Stimulated activated CD4-positive, alpha-beta T cell treated with anti-CD3 and anti-CD28 coated beads, TNF-alpha, amount 100 ng/mL, for 48 hours (primary cell): ENCODE measurements at places on chromosomes 12 and 14.

GRCh38 chr12:132061197-132061596, 82.9 kb downstream of the DDX51 start:
- DNase-seq, result no peak

- DNase-seq, result no peak
Measured at GRCh38 chr14:53011053-53011462, 60.2 kb upstream of the FERMT2 start.

GRCh38 chr14:104110491-104111209, 25.1 kb downstream of the ASPG start:
- DNase-seq, result no peak

- no peak for DNase-seq
Measured at GRCh38 chr14:20612403-20612802, 21.2 kb upstream of the RNASE12 start.

DNA sequence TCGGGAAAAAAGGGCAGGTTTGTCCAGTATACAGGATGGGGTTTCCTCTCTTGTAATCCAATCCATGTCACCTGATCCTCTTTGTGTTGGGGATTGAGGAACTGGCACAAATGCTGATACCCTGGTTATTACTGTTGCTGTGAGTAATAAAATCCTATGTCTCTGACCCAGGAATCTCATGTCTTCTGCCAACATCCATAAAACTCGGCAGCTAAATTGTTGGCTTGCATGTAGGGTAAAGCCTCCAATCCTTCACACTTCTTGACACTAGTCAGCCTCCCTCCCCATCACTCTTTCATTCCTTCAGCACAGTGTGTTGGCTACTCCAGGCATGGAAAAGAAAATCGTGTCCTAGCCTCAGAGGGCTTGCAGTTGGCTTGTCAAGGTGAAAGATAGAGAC, 9.2 kb upstream of the NOS1 start:
- no peak for DNase-seq

DNA sequence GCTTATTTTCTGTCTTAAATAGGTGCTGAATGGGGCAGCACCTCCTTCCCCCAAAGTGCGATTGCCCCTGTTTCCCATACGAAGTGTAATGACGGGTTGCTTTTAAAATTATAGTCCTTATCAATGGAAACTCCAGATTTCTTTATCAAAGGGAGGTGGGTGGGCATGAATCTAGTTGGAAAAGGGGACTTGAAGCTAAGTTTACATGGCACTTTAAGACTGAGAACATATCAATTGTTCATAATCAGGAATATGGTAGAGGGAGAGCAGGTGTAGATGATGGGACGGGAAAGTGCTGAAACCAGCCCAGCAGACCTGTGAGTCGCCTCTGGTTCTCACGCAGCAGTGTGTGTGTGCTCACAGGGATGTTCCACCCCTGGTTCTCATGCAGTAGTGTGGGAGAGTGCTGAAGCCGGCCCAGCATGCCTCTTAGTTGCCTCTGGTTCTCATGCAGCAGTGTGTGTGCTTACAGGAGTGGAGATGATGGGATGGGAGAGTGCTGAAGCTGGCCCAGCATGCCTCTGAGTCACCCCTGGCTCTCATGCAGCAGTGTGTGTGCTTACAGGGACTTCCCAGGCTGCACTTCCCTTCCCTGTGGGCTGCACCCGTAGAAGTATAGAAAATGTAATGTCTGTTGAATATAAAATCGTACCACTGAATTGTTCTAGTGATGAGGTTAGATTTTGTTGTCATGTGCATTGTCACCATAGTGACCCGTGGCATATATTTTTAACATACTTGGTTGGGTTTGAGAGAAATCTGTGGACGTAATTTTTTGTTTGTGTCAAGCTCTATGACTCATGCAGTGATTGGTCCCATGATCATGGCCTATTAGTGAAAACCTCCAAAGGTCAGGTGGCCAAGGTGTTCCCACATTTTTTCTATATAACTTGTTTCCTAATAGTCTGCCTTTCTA, 51.6 kb downstream of the GPATCH2L start:
- DNase-seq, result no peak

- DNase-seq, result no peak
Measured at GRCh38 chr12:33763331-33763730, 259.0 kb upstream of the ALG10 start.

GRCh38 chr14:37592482-37593408, 2.3 kb downstream of the FOXA1 start:
- DNase-seq, result no peak

- DNase-seq, result no peak
Measured at GRCh38 chr12:65977384-65977783, 153.1 kb downstream of the HMGA2 start.

- DNase-seq, result no peak
Measured at GRCh38 chr12:2432856-2433255, 361.9 kb upstream of the FKBP4 start.

DNA sequence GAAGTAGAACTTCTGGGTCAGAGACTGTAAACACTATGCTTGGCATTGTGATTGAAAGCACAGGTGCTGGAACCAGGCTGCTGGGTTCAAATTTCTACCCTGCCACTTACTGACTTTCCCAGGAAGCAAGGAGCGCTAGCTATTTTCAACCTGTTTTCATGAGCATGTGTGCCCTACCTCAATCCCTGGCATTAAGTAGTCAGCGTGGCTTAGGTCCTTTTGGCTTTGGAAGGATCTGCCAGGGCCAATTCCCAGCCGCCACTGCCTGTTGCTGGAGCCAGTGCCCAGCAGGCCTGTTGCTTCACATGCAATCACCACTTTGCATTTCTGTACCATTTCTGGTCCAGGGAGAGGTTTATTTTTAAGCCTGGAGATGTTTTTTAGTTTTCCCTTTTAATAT, 196.3 kb downstream of the TRHDE start:
- DNase-seq, result no peak

DNA sequence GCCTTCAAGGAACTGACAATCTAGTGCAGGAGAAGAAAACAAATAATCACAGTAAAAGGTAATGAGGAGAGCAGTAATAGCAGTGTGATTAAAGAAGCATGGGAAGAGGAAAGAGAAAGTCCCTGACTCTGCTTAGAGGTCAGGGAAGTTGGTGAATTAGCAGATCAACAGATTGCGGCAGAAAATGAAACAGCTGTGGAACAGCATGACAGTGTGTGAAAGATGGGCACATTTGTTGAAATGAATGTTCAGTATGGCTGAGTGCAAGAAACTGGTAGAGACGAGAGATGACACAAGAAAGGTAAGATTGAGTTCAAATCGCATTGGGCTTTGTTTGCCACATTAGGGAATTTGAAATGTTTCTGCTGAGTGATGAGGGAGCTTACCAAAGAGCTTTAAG, 63.7 kb upstream of the RASSF8 start:
- no peak for DNase-seq

- no peak for DNase-seq
Measured at GRCh38 chr14:104563191-104563741, 16.3 kb upstream of the C14orf180 start.

DNA sequence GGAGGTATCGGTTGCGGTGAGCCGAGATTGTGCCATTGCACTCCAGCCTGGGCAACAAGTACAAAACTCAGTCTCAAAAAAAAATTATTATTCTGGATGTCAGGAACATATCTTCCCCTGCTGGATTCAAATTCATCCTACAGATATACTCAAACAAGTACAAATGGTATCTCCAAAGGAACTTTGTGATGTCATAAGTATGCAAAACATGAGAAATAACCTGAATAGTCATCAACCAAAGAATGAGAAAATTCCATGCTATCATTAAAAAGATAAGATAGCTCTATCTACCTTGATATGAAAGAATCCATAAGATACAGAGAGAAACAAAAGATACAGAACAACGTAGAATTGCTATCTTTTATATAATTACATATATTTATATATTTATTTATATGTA, 67.7 kb downstream of the EEA1 start:
- no peak for DNase-seq

DNA sequence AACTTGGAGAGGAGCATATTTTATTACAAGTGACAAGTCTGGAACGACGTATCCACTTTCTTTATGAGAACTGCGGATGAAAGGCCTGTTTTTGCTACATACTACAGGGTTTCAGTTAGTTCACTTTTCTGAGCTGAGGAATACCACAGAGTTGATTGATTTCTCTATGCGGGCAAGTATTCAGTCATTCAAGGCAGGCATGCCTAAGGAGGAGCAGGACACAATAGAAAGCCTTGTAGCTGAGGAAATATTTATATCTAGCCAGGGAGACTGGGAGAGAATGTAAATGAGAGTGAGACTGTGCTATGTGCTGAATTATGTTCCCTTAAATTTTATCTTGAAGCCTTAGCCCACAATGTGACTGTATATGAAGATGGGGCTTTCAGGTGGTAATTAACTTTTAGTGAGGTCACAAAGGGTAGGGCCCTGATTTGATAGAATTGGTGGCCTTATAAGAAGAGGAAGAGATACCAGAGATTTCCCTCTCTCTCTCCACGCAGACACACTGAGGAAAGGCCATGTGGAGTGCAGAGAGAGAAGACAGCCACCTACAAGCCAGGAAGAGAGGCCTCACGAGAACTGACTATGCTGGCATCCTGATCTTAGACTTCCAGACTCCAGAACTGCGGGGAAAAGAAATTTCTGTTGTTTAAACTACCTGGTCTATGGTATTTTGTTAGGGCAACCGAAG, 459.0 kb upstream of the ATP2B1 start:
- DNase-seq, result no peak

GRCh38 chr12:88242571-88242925, 100.4 kb downstream of the TMTC3 start:
- no peak for DNase-seq

DNA sequence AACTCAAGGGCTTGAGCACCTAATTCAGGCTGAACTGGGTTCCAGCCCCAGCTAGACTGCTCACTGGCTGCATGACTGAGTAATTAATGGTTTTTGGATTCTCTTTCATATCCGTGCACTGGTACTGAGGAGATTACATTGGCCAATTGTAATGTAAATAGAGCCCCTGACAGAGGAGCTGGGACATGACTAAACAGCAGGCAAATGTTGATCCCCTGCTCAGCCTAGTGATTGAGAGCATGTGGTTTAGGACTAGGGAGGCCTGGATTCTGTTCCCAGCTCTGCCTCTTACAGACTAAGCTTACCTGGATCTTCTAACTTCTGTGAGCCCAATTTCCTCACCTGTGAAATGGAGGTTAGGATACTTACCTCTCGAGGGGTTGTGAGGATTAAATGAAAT, 204.3 kb downstream of the ESR2 start:
- DNase-seq, result no peak

- no peak for DNase-seq
Measured at GRCh38 chr12:21843795-21844194, 69.3 kb upstream of the KCNJ8 start.

GRCh38 chr14:69395929-69396328, 2.2 kb downstream of the ERH start:
- no peak for DNase-seq

DNA sequence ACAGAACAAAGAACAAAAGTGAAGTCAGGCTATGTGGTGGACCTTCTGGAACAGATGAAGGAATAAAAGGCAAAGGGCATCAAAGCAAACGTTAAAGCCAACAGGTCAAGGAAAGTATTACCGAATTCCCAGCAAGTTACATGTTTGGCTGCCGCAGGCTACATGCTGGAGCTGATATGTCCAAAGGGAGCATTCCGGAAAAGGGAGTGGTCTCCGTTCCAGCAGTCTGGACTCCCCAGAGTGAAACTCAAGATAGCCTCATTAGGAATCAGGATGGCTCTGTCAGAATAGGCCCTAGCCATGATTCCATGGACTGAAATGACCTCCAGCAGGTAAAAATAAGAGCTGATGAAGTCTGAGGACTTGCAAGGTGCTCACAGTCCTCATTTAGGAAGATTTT, 379.8 kb upstream of the PRICKLE1 start:
- no peak for DNase-seq

GRCh38 chr14:44029933-44030332, 477.1 kb downstream of the FSCB start:
- no peak for DNase-seq

GRCh38 chr12:58925111-58925611, 4.9 kb upstream of the LRIG3 start:
- no peak for DNase-seq

DNA sequence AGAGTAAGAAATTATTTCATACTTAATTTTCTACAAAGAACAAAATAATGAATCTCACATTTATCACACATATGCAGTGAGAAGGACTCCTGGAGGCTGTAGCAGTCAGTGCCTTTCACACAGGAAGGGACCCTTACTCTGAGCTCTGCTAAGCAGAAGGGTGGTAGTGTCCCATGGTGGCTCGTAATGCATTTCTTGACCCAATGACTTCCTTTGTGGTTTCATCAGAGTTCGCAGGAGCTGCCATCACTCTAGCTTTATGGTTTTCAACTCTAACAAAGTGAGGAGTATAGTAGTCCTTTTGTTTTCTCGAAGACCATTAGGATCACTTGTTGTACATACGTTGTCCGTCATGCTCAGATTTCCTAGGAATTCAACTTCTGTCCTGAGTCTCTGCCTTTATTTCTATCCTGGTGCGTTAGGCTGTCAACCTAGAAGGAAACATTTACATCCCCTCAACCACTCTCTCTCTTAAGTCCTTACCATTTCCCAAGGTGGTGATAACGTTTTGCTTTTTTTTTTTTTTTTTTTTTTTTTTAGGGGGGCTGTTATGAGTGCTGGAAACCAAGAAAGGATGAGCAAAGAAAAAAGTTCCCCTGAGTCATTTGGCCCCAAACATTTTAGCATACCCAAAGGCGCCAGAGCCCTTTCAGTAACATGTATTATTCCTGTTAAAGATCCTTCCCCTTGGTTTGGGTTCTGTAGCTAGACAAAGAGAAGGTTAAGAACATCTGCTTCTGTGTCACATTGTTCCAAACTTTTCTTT, 37.2 kb downstream of the GABARAPL1 start:
- no peak for DNase-seq

GRCh38 chr14:74437496-74438053, 11.6 kb upstream of the SYNDIG1L start:
- no peak for DNase-seq

GRCh38 chr12:116060764-116061163, 216.7 kb downstream of the MED13L start:
- DNase-seq, result no peak

GRCh38 chr12:11897923-11898322, 172.8 kb upstream of the BCL2L14 start:
- DNase-seq, result no peak

DNA sequence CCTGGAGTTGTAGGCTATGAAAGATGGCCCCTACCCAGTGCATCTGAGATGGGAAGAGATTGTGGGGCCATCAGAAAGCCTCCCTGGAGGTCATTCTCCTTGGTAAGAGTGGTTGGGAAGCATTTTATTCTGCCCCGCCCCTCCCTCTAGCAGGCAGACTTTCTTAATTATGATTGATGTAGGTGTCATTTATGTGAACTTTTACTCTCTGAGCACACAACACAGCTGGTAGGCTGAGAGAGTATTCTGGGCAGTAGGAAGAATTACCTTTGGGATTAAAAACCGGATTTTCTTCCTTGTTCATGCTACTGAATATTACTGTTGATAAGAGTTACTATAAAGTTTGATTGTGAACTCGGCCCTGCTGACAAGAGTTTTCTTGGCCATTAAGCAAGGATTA, 266.8 kb downstream of the TTC6 start:
- DNase-seq, result no peak

DNA sequence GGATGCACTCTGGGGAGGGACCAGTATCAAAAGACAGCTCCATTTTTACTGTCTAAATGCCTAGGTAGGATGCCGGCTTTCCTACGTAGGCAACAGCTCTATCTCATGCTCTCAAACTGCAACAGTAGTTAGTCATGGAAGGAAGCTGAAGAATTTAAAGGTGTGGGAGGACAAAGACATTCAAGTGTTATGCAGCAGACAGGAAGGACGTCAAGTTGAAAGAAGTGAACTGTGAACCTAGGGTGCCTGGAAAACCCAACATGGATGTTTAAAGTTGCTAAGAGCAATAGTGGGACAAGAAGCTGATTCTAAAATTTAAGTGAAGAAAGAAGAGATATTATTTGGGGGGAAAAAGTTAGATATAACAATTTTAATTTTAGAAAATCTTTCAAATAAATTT, 5.9 kb downstream of the SEC23A start:
- DNase-seq, result no peak
